ENCODE measurements at places on chromosomes 5 and 9.

- no peak for DNase-seq
Observed at GRCh38 chr5:142881784-142882126, 111.6 kb downstream of the ARHGAP26 start.

- DNase-seq = no peak
Observed at GRCh38 chr5:151312756-151313324, 9.3 kb upstream of the SLC36A3 start.

DNA sequence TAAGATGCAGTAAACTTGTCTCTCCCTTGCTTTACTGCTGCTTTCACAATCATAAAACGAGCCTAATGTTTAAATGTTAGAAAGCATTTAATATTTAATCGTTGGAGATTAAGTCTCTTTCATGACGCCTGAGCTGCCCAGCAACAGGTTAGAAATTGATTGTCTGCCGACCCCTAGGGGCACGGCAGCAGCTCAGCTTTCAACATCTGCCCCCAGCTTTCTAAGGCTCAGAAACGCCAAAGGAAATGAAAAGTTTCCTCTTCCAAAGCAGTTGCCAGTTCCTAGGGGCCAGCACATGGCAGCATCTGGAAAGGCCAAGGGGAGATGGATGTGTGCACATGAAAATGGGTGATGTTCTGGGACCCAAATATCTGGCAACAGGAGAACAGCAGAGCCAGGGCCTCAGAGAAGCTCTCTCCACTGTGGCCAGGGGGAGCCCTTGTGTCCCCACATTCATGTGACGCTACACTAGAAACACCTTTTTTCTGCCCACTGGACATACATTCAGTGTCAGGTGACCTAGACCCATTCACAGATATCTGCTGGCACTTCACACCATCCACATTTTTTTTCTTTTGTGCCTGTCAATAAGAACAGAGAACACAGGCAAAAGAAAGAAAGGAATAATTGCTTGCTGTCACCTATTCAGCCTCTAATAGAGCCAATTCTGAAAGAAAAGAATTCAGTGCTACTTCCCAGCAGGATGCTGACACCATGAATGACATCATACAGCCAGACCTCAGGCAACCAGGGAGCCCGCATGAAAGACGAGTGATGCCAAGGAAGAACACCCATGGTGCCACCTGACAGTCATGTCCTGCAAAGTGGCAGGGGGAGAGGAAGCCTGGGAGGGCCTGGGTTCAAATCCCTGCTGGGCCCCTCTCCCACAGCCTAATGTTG is 205.0 kb upstream of the TAS2R1 start:
- DNase-seq = no peak

GRCh38 chr5:65125591-65126541 is 355.9 kb downstream of the ADAMTS6 start:
- no peak for DNase-seq

DNA sequence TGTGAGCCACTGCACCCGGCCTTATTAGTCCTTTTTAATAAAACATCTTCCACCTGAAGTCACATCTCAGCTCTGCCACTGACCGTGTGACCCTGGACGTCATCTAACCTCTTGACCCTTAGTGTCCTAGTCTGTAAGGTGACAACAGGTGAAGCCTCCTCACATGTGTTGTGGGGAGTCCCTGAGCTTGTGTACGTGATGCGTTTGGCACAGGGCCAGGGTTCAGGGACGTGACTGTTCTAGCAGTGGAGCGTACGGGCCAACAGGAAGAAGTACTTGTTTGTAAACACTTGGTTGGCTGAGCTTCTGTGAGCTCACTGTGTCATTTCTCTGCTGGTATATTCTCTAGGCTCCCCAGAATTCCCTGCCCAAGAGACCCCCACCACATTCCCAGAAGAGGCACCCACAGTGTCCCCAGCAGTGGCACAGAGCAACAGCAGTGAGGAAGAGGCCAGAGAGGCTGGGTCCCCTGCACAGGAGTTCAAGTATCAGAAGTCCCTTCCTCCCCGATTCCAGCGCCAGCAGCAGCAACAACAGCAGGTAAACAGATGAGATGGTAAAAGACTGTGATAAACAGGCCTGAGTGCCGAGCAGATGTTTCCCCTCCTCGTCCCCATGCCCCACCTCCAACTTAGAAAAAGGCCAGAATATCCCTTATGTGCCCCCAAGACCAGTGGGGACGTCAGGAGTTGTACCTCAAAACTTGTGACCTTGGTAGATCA is 35.3 kb upstream of the POMT1 start:
- no peak for DNase-seq

- no peak for DNase-seq
Observed at GRCh38 chr5:151917904-151918303, 6.7 kb downstream of the GLRA1 start.

GRCh38 chr9:110148384-110148783 is 59.6 kb downstream of the C9orf152 start:
- DNase-seq = no peak

DNA sequence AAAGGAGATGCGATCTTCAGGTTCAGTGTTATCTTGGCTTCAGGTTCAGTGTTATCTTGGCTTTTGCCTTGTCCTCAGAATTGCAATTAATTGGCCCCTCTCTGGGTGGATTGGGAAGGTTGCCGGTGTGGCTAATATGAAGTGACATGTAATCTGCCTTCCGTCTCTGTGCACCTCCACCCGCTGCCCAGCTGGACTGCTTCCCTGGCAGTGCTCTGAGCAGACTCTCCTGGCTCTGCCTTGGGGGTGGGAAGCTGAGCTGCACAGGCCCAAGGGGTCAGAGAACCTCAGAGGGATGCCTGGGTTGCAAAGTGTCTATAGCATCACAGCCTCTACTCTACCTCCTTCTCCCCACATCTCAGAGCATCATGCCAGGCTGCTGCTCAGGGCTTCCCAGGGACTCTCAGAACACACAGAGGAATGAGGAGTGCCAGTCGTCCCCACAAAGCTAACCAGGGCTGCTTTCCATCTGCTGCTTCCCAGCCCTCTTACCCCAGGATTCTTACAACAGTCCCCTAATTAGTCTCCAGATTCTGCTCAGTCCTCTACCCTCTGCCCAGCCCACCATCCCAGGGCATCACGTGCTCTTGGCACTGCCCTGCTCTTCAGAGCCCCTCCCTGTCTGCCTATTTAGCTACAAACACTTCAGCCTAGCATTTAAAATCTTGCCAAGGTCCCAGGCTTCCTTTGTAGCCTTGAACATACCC is 54.4 kb upstream of the AFAP1L1 start:
- no peak for DNase-seq

GRCh38 chr9:98707166-98708102 is 1.3 kb downstream of the GABBR2 start:
- no peak for DNase-seq

GRCh38 chr9:90458485-90458884 is 184.1 kb downstream of the DIRAS2 start:
- DNase-seq = no peak

GRCh38 chr9:121295662-121296191 is 27.8 kb downstream of the GSN start:
- DNase-seq = no peak

- DNase-seq = no peak
Observed at GRCh38 chr5:179314606-179315355, 30.5 kb downstream of the ADAMTS2 start.

DNA sequence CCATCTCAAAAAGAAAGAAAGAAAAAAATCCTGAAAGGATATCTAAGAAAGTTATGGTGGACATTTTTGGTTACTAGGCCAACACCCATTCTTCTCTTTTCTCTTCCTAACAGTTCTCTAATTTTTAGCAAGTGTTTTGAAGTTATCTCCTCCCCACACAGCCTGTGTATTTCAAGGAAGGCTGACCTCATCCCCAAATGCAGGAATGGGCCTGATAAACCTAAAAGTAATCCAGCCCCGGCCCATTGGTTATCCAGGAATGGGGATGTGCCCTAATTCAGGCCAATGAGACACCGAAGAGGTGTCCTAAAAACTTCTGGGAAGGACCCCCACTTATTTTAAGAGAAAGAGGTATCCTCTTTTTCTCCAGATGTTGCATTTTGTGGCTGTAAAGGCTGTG is 46.6 kb downstream of the F2R start:
- DNase-seq = no peak

GRCh38 chr5:231661-232060 is 13.5 kb downstream of the SDHA start:
- DNase-seq = no peak

DNA sequence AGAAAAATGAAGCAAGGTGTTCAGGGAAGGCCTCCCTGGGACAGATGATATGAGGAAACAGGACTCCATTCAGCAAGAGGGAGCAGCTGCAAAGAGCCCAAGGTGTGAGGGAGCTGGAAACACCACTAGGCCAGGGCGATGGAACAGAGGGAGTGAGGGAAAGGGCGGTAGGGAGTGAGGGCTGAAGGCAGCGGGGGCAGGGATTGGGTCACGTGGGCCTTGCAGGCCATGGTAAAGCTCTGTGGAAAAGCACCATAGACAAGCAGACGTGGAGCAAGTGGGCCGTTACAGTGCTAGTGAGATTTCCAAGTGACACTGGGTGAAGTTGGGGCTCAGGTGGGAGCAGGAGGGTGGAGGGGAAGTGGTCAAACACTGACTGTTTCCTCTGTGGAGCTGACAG is 10.8 kb upstream of the PRRC1 start:
- no peak for DNase-seq

- DNase-seq = no peak
Observed at GRCh38 chr9:136619742-136620440, 42.8 kb upstream of the EGFL7 start.

- no peak for DNase-seq
Observed at GRCh38 chr9:127104581-127105311, 17.7 kb downstream of the ANGPTL2 start.

DNA sequence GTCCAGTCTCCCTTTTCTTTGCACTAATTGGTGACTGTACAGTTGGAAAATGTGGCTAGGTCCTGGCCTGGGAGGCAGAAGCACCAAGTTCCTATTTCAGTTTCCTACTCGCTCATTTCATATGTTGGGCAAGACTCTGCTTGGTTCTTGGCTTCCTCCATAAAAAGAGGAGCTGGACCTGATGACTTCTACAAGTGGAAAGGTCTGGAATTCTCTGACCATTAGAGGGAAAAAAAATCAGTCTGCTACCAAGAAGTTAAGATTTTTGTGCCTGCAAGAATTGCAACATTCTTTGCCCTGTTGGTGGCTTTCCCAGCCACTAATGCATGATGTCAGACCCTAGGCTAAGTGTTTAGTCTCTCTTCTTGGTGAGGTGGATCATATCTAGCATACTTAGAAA is 91.5 kb downstream of the WDR41 start:
- no peak for DNase-seq

- DNase-seq = no peak
Observed at GRCh38 chr5:140197023-140197422, 22.0 kb downstream of the CYSTM1 start.

Data from NCI-H187 (cell line).